ENCODE measurements at places on chromosomes 1 and 21.

DNA sequence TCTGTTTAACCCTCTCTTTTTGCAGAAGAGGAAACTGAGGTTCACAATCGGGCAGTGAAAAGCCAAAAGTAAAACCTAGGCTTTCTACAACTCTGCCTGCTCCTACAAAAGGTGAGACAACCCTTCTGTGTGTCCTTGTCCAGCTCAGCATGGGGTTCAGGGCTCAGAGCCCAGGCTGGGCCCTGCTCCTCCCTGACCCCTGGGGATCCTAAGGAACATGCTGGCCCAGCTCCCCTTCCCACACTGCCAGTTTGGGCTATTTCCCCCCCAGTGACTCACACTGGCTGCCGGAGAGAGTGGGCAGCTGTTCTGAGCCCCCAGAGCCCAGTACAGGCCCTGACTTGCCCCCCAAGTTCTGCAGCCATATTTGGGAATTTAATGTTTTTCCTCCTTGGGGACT lies 8.9 kb downstream of the FAM229A start:
- DNase-seq = no peak

DNA sequence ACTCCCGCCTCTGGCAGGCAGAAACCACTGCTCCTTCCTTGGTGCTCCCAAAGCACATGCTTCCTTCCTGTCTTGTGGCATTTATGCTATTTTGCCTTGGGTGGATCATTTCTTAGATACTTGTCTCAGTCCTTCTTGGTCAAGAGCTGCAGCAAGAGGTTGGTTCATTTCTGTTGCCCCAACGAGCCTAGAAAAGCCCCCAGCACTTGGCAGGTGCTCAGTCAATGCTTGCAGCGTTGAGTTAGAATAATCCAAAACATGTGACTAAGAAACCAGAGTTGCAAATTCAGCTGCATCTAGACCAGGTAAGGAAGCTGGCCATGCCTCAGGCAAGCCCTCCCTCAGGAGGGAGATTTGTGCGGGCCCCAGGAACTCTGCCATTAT lies 42.4 kb upstream of the TENT5C start:
- DNase-seq = no peak

DNA sequence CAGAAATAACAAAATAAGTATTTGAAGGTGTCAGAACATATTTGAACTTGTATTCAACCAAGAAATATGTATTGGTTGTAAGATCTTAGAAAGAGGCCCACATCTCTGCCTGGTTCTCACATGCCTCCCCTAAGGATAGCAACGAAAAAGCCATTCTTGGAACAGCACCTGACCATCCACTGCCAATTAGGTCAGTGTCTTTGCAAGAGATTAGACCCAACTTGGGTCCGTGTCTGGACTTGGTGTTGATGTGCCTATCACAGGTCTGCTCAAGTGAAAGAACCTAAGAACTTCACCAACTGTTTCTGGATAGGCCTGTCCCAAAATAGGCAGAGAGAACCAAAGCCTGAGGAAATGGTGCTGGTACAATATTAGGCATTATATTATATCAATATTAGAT lies 46.0 kb upstream of the COG2 start:
- no peak for DNase-seq

- no peak for DNase-seq
Measured at GRCh38 chr1:175848329-175848728, 104.9 kb upstream of the TNR start.

DNA sequence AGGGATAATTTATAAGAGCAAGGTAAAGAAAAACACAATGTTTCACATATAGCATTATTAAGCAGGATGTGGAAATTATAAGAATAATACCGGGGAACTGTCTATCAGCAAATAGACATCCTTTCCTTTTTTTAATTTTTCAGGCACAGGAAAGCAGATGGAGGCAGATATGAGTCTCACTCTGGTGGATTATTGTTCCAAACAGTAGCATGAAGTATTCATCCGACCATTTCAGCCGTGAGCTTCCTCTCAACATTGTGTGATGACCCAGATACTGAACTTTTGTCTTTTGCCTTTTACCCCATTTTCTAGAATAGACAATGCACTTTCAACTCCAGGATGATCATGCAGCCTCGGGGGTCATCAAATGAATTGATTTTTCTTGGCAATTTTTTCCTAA lies 599.8 kb downstream of the ADGRL2 start:
- no peak for DNase-seq

- peak; percentile 58 for DNase-seq
Measured at GRCh38 chr1:70503358-70503757, 92.3 kb downstream of the CTH start.

DNA sequence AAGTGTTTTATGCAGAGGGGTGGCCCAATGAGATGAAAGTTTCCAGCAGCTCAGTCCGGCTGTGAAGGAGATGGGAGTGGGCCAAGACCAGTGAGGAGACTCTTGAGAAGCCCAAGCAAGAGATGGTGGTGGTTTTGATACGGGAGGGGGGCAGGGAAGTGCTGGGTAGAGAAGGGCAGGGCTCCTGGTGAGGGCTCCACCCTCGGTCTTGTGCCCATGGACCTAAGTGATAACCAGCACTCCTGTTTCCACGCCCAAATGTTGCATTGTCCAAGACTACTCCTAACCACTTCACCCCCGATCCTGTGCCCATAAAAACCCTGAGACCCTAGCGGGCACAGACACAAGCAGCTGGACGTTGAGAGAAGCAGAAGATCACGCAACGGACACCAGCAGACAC lies 140.9 kb downstream of the MIS18A start:
- no peak for DNase-seq

DNA sequence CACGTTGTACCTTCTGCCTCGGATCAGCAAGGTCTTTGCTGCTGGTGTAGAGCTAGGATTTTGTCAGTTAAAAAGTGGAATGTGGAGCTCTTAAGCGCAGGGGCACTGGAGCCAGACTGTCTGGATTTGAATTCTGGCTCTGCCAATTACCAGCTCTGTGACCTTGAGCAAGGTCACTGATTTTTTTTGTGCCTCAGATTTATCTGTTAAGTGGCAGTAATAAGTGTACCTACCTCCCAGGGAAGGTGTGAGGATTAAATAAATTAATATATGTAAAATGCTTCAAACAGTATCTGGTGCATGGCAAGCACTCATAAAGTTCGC lies 40.3 kb downstream of the UBE2U start:
- no peak for DNase-seq

GRCh38 chr1:84724128-84724860 lies 34.0 kb upstream of the SSX2IP start:
- DNase-seq = no peak

DNA sequence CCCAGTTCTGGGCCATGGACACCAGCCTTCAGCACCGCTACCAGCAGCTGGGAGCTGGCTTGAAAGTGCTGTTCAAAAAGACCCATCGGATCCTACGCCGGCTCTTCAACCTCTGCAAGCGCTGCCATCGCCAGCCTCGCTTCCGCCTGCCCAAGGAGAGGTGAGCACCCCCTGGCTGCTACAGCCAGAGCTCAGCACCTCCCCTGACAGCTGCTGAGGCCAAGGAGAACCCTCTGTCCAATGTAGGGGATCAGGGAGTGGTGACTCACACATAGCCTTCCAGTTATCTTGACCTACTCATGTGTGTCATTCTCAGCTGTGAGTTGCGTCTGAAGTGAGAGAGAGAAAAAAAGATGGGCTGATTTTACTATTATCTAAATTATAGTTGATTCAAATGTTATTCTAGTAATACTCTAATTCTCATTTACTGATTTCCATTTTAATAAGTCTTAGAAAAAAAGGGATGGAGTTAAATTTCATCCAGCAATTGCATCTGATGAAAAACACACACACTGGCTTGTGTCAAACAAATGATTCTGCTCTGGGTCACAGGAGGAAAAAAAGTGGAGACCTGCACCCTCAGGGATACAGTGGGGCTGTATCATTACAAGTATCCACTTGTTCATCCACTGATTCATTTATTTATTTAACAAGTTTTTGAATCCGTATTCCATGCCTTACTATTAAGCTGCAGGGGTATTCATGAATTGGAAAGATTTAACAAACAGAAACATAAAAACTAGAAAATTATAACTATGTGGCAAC lies 108.0 kb downstream of the BRINP2 start:
- DNase-seq = peak; percentile 29

GRCh38 chr1:223345720-223346119 lies 18.3 kb downstream of the SUSD4 start:
- no peak for DNase-seq

- DNase-seq = no peak
Measured at GRCh38 chr1:29471487-29472313, 235.4 kb downstream of the PTPRU start.

DNA sequence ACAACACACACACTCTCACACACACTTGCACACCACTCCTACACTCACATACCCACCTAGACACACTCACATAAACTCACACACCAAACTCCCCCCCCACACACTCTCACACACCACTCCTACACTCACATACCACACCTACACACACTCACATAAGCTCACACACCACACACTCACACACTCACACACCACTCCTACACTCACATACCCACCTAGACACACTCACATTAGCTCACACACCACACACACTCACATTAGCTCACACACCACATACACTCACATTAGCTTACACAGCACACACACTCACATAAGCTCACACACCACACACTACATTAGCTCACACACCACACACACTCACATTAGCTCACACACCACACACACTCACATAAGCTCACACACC lies 33.1 kb downstream of the OPTC start:
- no peak for DNase-seq

GRCh38 chr1:172360511-172360910 lies 60.0 kb upstream of the C1orf105 start:
- peak; percentile 6 for DNase-seq

DNA sequence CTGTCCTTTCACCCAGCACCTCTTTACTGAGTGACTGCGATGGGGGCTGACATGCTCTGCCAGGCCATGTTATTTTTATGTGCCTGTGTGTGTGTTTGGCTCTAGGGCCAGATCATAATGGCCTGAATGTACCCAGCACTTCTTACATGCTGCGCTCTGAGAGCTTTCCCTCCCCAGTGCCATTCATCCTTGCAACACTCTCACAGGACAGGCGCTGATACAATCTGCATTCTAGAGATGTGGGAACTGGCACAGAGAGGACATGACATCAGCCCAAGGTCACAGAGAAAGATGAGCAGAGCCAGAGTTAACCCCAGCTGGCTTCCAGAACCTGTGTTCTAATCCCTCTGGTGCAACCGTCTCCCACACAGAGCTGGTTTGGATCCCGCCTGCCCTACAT lies 54.5 kb downstream of the ARHGEF10L start:
- DNase-seq = no peak

DNA sequence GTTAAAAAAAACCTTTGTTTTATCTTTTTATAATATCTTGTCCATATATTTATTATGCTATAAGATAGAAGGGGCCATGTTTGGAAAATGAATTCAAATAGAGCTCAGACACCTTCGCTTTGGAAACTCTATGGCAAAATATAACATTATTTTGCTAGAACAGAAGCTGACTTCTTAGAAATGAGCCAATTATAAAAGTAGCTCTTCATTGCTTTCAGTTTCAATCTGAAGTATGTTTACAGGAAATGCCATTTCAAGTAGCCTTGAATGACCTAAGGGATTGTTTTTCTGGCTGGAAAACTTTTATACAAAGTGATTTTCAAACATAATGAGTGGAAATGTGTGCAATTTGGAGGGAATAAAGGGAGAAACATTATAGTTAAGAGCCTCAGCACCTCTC lies 37.8 kb upstream of the GBP5 start:
- peak; percentile 25 for DNase-seq

- no peak for DNase-seq
Measured at GRCh38 chr1:22506130-22506692, 54.6 kb downstream of the ZBTB40 start.

- DNase-seq = no peak
Measured at GRCh38 chr1:101595881-101596374, 359.1 kb downstream of the S1PR1 start.

DNA sequence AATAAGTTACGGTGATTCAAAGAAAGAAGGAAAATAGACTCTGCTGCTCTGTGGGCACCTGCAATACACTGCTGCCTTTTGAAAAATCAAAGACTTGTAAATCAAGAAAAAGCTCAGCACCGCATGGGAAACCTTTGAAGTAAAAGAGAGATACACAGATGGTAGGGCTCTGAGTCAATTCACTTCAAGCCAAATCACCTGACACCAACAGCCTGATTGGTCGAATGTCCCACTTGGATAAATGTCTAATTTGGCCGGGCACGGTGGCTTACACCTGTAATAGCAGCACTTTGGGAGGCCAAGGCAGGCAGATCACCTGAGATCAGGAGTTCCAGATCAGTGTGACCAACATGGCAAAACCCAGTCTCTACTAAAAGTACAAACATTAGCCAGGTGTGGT lies 19.2 kb upstream of the RCAN3 start:
- no peak for DNase-seq

GRCh38 chr1:45989249-45989648 lies 143.2 kb downstream of the PIK3R3 start:
- no peak for DNase-seq

DNA sequence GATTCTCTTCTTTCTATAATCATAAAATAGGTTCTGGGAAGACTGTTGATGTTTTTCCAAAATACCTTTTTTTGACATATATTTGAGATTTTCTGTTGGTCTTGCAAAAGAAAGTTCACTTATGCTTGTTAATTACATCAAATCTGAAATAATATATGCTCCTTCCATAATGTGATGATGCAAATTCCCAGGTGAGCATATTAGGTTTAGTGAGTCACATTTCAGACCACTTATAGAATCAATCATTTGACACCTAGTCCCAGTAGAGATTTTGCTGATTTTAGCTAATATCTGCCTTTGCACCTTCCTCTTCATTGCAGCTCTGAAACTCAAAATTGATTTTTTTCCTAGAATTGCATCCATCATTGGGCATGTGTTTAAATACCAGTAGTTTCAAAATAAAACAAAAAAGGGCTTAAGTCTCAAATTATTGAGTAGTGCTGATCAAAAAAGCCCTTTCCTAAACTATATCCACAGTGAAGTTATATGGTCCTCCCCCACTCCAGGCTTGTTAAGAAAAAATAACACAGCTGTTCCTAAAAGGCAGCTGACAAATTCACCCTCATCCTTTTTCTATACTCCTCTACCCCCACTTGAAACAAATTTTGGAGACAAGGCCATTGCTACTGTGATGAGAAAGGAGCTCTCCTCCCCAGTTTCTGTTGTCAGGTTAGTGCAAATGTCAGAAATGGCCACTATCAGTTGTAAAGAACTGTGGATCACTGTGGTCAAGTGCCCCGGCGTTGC lies 37.1 kb upstream of the KCNQ4 start:
- DNase-seq = no peak

GRCh38 chr1:24364605-24364974 lies 45.4 kb downstream of the GRHL3 start:
- peak; percentile 49 for DNase-seq

GRCh38 chr1:214568328-214568727 lies 16.9 kb upstream of the PTPN14 start:
- peak; percentile 59 for DNase-seq

- no peak for DNase-seq
Measured at GRCh38 chr1:21662426-21663247, 6.5 kb downstream of the RAP1GAP start.

DNA sequence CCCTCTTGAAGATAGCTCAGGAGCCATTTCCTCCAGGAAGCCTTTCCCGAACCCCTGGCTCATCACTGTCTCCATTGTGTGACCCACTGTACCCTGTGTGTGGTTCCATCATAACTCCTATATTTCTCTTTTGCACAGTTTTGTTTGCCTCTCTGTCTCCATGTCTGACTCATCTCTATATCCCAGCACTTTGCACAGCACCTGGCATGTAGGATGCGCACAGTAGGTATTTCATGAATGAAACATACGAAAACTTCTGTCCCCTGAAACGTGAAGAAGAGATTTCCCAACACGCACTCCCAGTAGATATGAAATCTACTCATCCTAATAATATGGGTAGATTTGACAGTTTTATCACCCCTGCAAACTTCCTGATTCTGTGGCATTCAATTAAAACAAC lies 275.2 kb downstream of the NFIA start:
- no peak for DNase-seq
